ENCODE measurements at places on chromosomes 2 and 18.

DNA sequence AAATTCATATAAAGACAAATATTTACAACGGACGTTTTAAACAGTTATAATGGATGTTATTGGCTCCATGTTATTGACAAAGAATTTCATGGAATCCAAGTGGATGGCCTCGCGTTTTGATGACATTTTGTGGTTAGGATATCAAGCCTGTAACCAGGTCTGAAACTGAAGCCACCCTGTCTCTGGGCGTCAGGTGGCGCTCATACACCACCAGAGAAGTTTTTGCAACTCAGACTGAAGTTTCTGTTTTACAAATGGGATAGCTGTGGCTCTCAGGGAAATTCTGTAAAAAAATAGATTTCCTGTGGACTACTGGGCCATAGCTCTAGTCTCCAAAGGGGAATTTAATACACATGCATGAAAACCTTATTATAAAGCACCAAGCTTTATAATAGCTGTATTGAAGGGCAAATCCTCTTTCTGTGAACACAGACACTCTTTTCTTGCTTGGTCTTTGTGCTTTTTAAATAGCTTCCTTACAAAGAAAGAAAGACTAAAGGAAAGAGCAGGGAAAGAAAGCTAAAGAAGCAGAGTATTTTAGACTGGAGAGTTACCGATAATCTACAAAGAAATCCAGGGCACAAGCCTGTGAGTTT is 86.7 kb downstream of the C18orf54 start:
- DNase-seq = peak; percentile 67

DNA sequence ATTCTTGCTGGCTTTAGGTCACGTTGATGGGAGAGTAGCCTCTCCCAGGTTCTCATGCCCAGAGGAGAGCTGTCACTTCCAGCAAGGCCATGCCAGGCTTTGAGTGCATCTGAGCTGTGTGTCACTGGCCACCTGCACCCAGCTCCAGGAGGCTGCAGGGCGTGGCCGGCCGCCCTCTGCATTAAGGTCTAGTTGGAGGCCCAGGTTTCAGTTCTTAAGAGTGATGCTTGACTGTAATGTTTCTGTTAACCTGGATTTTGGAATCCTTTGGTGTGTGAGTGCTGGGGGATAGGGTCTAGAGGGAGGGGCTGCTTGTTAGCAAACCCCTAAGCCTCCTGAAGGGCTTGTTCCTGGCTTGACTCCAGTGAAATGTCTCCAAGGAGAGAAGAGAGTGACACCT is 140.1 kb downstream of the ACOXL start:
- DNase-seq = no peak

GRCh38 chr2:109537565-109538222 is 76.1 kb downstream of the SEPTIN10 start:
- peak; percentile 59 for DNase-seq

GRCh38 chr18:44258086-44258485 is 422.6 kb upstream of the SETBP1 start:
- DNase-seq = no peak

GRCh38 chr2:10541775-10542432 is 93.8 kb upstream of the ODC1 start:
- DNase-seq = no peak

DNA sequence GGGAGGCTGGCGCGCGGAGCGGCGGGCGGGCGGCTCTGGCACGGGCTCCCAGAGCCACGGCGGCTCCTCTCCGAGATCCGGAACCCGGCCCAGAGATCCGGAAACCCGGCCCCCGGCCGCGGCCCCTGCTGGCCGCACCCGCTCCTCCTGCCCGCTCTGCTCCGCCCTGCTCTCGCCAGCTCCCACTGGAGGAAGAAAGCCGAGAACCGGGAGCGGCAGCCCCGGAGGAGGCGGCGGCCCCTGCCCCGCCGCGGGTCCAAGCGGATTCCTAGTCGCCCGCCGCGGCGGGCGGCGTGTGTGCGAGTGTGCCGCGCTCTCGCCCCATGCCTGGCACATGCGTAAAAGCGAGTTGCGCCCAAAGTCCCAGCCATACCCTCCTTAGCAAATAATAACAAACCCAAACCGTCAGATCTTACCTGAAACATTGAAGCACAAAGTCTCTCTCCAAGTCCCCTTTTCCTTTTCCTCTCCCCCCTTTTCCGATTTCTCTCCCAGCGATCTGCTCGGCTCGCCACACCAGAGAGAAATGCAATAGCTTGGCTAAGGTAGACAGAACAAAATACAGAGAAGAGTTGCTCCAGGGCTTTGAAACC is 108.7 kb upstream of the KCTD1 start:
- peak; percentile 71 for DNase-seq

- no peak for DNase-seq
These were observed 52.1 kb upstream of the COPS8 start for GRCh38 chr2:237033536-237034060.

GRCh38 chr2:29518010-29518409 is 402.8 kb downstream of the CLIP4 start:
- DNase-seq = peak; percentile 34

GRCh38 chr18:62101321-62101721 is 85.5 kb downstream of the PIGN start:
- DNase-seq = peak; percentile 38

DNA sequence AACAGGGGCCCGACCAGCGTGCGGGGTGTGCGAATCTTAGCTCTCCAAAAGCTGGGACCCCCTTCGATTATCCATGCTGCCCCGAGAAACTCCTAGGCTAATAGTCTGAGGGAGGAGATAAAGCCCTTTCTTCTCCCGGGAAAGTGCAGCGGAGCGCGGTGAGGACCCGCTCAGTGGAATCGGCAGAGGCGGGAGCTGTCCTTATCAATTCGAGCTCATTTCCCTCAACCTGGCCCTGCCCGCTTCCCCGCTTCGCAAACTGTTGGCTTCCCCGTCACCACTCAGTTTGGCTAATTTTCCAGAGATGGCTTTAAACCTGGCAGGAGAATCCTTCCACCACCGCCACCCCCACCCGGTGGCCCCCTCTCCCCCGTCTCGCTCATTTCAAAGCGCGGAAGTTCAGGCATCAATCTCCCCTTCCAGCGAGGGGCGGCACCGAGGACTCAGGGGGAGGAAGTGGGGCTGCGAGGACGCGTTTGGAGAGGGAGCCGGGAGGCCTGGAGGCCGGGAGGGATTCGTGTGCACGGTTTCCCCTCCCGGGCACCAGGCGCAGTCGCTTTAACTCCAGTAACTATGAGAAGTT is 1.6 kb downstream of the KLHL14 start:
- peak; percentile 18 for DNase-seq

DNA sequence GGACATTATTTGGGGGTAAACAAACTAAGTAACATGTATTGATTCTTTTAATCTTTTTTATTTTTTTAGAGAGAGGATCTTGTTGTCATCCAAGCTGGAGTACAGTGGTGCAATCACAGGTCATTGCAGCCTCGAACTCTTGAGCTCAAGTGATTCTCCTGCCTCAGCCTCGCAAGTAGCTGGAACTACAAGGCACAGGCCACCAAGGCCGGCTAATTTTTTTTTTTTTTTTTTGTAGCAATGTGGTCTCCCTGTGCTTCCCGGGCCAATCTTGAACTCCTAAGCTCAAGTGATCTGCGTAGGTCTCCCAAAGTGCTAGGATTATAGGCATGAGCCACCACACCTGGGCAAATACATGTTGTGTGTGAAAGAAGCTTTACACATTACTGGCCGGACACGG is 29.6 kb downstream of the OLA1 start:
- DNase-seq = no peak

GRCh38 chr2:54586062-54586461 is 129.9 kb downstream of the SPTBN1 start:
- peak; percentile 68 for DNase-seq

Measured in fibroblast of lung (primary cell).